HEK293T (cell line): ENCODE measurements at places on chromosomes 6 and 20.

DNA sequence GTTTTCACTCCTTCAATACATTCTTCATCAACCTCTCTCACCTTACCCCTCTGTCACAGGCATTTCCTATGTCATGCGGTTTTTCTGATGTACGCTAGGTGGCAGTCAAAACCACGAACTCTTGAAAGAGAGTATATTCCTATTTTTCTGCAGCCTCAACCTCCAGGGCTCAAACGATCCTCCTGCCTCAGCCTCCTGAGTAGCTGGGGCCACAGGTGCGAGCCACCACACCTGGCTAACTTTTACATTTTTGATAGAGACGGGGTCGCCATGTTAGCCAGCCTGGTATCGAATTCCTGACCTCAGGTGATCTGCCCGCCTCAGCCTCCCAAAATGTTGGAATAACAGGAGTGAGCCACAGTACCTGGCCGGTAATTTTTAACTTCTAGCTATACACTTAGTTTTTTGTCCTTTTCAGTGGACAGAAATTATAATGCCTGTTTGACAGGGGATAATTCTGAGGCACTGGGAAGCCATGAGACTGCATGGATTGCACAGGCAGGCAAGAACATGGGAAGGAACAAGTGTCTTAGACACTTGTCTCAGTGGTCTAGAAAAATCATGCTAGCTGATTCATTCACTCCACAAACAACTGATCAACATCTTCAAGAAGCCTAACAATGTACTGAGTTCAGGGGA is 22.5 kb upstream of the HFE start:
- DNase-seq: peak; percentile 49

- DNase-seq: no peak
Observed at GRCh38 chr6:144588697-144589325, 303.7 kb downstream of the UTRN start.

GRCh38 chr6:24919056-24919892 is 16.5 kb downstream of the RIPOR2 start:
- no peak for DNase-seq

DNA sequence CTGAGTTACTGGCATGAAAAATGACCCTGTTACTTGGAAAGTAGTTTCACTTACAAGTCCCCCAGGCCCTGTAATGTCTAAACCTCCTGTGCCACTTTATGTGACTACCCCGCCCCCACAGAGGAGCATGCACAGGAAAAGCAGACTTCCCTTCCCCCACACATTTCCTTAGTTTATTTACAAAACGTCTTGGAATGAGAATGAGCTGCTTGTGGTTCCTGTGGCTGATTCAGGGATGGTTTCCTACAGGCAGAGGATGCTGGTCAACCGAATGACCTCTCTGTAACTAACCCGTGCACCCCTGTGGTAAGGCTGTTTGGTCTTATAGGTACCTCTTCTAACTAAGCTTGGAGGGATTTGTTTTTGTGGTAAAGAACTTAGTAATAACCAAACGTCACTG is 28.5 kb downstream of the RSPO3 start:
- peak; percentile 19 for DNase-seq

- no peak for DNase-seq
Observed at GRCh38 chr20:53847837-53848170, 222.6 kb downstream of the BCAS1 start.

GRCh38 chr6:34238585-34239499 is 2.2 kb downstream of the HMGA1 start:
- peak; percentile 5 for DNase-seq

- no peak for DNase-seq
Observed at GRCh38 chr6:3036861-3037637, 31.2 kb upstream of the RIPK1 start.

DNA sequence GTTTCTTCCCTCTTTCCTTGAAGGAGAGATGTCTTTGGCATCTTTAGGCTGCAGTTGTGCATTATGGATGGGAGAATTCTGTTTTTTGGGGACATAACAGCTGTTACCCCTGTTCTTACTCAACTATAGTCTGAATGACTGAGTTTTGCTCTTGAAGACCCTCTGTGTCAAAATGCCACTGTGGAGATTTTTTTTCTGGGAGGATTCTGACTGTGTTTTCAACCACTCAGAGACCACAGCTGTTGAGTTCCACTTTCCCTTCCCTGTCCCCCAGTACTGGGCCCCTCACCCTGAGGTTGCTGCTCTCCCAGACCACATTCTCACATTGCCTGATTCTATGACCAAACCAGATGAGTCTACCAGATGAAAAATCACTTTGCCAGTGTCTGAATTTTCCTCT is 48.1 kb downstream of the NKX2-2 start:
- no peak for DNase-seq

- DNase-seq: no peak
Observed at GRCh38 chr6:26183237-26183580, 96.0 kb downstream of the HFE start.

- DNase-seq: no peak
Observed at GRCh38 chr6:40473026-40473425, 114.1 kb downstream of the LRFN2 start.

DNA sequence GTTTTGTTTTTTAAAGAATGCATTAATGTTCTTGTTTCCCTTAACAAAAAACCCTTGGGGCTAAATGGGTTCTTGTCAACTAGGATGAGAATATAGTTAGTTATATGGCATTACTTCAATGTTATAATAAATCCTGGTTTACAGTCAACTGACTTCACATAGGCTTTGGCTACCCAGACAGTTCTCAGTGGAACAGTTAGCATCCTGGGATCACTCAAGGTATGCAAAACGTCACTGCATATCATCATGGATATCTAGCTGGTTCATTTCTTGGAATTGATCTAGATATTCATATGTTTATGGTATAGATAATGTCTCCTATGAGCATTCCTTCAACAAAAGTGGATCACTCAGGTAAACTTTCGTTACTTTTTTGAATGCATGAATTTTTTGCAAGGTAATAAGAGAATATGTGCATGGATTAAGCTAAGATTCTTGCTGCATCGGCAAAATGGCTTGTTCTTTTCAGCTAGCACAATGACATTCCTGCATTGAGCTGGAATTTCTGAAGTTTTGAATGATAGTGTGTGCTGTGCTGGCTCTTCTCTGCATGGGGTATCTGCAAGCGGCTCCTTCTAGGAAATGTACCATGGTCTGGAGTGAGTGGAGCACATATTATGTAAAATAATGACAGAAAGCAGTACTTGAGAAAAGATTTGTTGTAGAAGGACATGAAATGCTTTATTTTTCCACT is 138.9 kb downstream of the ADGRG6 start:
- DNase-seq: no peak

- no peak for DNase-seq
Observed at GRCh38 chr20:50029697-50030461, 47.1 kb downstream of the SNAI1 start.

DNA sequence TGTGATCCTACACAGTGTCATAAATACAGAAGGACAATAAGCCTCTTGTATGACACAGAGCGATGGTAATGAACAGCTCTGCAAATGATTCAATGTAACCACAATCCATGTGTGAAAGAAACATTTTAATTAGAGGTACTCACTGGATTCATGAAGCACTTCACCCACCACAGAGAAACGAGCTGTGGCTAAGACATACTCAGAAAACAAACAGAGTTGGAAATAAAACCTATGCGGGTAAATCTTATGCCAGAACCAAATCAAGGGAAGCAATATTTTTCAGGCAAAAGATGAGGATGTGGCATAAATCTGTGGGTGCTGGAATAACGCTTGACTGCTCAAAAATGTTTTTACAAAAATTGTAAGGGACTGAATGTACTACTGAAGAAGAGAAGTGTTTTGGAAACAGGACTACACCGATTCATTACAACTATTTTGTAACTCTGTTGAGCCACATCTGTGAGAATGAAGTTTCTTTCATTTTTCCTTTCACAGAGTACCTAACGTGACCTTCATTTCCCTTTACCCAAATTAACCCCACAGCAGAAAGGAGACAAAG is 112.1 kb downstream of the WDR27 start:
- no peak for DNase-seq

DNA sequence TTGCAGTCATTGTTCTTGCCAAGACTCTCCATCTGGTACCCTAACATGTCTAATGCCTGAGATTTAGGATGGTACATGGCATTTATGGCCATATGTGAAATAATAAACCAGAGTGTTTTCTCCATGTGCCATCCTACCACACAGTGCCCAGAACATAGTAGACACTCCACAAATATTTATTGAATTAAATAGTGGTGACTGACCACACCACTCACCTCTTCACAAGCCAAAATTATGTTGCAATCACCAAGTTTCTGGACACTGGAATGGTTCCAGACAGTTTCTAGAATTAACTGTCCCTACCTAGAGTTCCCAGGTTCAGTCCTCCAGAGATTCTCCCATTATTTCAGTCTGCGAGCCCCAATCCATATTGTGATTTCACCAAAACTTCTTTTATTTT is 427.3 kb downstream of the KIF16B start:
- no peak for DNase-seq

- no peak for DNase-seq
Observed at GRCh38 chr6:70266142-70266541, 36.7 kb downstream of the COL9A1 start.

DNA sequence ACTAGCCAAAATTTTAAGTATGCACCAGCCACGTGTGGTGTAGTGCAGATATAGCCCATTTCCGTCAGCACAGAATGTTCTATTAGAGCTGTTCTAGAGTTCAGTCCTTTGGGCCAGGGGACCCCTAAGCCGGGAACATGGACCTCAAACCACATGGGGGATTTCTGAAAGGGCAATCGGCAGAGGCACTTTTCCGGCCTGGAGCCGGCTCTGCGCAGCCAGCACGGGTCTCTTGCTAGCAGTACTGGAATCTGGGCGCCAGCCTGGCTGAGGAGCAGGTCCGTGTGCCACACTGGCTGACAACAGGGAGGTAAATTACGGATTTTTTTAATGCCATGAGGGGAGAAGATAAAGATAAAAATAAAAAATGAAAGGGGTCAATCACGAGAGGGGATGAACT is 120.5 kb downstream of the SULF2 start:
- no peak for DNase-seq

DNA sequence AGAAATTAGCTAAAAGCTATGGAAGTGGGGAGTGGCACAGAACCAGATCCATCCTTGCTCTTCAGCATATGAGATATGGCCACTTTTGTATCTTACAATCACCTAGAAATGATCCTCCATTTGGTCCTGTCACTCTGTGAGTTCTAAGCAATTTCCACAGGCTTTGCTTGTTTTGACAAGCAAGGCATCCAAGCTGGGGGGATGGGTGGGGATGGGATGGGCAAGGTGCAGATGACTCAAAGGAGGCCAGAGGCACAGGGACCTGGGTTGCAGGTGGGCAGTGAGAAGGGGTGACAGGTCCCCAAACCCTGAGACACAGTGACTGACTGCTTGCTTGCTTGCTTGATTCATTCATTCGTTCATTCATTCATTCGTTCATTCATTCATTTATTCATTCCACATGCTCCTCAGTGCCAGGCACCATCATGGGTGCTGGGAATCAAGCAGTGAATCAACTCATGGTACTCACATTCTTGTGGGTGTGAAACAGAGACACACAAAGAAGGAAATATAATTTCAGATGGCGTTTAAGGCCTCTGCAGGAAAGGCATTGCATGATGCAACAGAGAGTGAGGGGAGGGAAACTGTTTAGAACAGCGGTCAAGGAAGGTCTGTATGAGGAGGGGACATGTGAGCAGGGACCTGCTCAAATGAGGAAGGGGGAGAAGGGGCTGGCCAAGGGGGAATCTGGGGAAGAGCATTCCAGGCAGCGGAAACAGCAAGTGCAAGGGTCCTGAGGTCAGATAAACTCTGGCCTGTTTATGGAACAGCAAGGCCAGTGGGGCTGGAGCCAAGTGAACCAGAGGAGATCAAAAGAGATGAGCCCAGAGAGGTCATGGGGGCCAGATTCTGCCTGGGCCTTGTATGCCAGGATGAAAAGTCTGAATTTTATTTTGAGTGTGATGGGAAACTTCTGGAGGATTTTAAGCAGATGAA is 3.4 kb downstream of the KCNB1 start:
- no peak for DNase-seq

DNA sequence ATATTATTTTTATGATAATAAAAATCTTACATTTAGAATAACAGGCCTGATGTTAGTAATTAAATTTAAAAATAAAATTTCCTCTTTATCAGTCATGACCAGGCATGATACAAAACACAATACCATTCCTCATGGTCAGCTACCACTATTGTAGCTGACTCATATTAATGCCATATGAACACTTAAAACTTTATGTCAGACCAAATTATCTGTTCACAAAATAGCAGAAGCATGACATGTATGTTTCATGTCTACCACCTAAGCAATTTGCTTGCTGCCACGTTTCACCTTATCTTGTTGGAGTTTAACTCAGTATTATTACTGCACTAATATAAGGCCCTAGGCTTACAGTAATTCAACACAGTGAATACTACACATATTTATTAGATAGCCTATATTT is 65.7 kb downstream of the HTR1B start:
- no peak for DNase-seq

DNA sequence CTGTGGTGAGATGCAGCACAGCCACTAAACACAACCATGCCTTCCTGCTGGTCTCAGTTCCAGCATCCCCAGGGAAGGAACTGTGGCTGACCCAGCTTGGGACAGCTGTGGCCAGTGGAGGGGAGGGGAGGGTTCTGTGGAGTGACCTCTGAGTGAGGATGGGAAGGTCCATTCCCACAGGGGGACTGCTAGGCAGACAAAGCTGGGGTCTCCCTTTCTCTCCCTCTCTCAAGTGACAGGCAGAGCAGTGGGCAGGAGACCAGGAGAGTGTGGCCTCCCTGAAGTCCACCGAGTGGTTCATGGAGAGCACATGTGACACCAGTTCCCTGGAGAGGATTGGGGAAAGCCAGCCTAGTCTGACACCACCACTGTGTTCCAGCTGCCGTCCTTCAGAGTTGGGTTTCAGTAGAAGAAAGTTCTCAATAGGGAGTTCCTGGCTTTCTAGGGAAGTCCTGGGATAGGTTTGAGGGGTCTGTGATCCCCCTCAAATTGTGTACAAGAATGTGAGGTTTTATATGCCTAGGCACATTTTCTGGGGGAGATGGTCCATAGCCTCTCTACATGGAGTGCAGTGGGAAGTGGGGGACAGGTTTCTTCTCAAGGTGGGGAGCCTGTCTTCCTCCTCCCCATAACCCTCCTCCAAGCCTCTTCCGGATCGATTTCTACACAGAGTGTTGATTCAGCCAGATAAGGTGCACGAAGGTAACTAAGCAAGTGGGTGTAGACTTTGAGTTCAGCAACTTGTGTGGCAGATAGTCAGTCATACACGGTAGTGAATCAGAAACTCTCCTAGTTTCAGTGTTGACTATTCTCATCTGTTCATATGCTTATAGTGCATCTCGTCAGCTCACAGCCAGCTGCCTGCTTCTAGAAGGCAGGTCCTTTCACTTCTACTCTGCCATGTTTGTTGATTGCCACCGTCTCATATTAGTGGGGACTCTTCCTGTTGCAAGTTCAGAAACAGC is 18.9 kb downstream of the MANBAL start:
- no peak for DNase-seq
